ENCODE measurements at places on chromosomes 4 and X.

- H3K4me1 ChIP-seq = no peaks in the 10 kb centered on the region
- no peak for DNase-seq
- no peak overlapping the region for H3K4me3 ChIP-seq
- H3K27me3 ChIP-seq = no peaks in the 10 kb centered on the region
- no peaks in the 10 kb centered on the region for H3K36me3 ChIP-seq
Observed at GRCh38 chrX:101450961-101451360, 34.3 kb upstream of the ARMCX4 start.

GRCh38 chr4:8370835-8371595 lies 69.5 kb downstream of the ACOX3 start:
- H3K27me3 ChIP-seq = peaks cover 10% of the 10 kb centered on the region
- H3K4me3 ChIP-seq = no peak overlapping the region
- H3K27ac ChIP-seq = no peak overlapping the region
- H3K4me1 ChIP-seq = no peaks in the 10 kb centered on the region
- DNase-seq = no peak

GRCh38 chrX:40303256-40304077 lies 205.7 kb upstream of the BCOR start:
- no peak overlapping the region for H3K4me3 ChIP-seq
- no peak overlapping the region for H3K27ac ChIP-seq
- no peak for DNase-seq
- H3K27me3 ChIP-seq = no peaks in the 10 kb centered on the region
- H3K36me3 ChIP-seq = no peaks in the 10 kb centered on the region

GRCh38 chr4:142435599-142436235 lies 410.4 kb downstream of the INPP4B start:
- no peaks in the 10 kb centered on the region for H3K36me3 ChIP-seq
- no peak overlapping the region for H3K27ac ChIP-seq
- no peaks in the 10 kb centered on the region for H3K4me1 ChIP-seq
- no peak for DNase-seq
- no peak overlapping the region for H3K4me3 ChIP-seq

GRCh38 chrX:135697601-135698000 lies 15.8 kb upstream of the CT45A1 start:
- H3K36me3 ChIP-seq = no peaks in the 10 kb centered on the region
- no peak overlapping the region for H3K4me3 ChIP-seq
- no peaks in the 10 kb centered on the region for H3K4me1 ChIP-seq
- DNase-seq = no peak
- H3K27ac ChIP-seq = no peak overlapping the region

DNA sequence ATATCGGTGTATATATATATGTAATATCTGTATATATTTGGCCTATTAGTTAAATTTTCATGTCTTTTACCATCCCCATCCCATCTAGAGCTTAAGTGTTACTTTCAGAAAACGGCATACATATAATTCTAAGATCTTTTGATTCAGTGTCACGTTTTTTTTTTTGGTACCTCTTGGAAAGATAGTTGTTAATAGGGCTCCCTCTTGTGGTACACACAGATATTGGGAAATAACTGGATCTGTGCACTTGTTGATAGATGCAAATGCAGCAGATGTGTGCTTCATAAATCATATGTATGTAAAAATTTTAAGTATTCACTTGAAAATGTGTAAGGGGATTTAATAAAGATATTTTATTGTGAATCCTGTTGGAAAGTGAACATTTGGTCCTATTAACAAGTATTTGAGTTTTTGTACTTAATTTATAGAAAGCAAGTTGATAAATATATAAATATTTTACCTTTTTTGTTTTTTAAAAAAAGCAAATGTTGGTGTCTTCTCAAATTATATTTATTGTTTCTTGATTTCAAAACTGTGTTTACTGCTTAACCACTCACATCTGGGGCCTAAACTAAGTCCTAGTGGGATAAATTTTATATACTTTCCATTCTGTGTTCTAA lies 74.7 kb downstream of the PAQR3 start:
- H3K27ac ChIP-seq = no peak overlapping the region
- DNase-seq = peak; percentile 38
- no peak overlapping the region for H3K4me3 ChIP-seq

DNA sequence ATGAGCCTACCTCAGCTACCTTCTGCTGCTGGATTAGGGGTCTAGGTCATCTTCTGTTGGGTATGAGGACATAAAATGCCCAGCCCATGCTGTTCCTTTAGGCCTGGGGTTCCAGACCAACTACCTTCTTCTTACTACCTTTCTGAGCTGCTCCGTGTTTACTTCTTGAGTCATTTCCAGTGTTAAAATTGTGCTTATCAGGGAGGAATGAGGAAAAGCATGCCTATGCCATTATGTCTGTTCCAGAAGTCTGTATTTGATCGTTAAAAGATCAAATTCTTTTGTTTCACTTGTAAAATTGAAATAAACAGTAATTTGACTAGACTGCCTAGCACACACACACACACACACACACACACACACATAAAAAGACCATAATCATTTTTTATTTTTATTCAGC lies 1912.7 kb upstream of the TENM3 start:
- DNase-seq = no peak
- no peaks in the 10 kb centered on the region for H3K27me3 ChIP-seq
- no peaks in the 10 kb centered on the region for H3K4me1 ChIP-seq
- no peak overlapping the region for H3K4me3 ChIP-seq
- H3K27ac ChIP-seq = no peak overlapping the region

- DNase-seq = no peak
- no peaks in the 10 kb centered on the region for H3K27me3 ChIP-seq
- no peak overlapping the region for H3K4me3 ChIP-seq
- no peak overlapping the region for H3K27ac ChIP-seq
- H3K36me3 ChIP-seq = no peaks in the 10 kb centered on the region
Observed at GRCh38 chrX:10239611-10240064, 82.9 kb downstream of the CLCN4 start.

DNA sequence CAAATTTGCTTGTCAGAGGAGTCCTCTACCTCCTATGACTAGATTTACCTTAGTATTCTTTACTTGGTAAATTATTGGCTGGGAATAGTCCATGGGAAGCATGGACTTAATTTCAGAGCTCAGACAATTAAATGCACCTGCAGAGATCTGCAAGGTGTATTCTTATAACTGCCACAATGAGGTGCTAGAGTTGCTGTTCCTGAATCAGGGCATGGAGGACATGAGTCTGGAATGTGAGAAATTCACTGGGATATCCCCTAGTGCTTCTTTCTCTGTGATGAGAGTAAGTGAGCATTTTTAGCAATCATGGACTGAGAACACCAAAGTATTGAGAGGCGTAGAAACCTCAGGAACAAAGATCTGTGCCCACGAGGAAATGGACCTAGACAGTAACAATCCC lies 32.9 kb upstream of the GRID2 start:
- no peak for DNase-seq
- no peaks in the 10 kb centered on the region for H3K36me3 ChIP-seq
- H3K27me3 ChIP-seq = no peaks in the 10 kb centered on the region
- no peaks in the 10 kb centered on the region for H3K4me1 ChIP-seq
- H3K27ac ChIP-seq = no peak overlapping the region
- no peak overlapping the region for H3K4me3 ChIP-seq

DNA sequence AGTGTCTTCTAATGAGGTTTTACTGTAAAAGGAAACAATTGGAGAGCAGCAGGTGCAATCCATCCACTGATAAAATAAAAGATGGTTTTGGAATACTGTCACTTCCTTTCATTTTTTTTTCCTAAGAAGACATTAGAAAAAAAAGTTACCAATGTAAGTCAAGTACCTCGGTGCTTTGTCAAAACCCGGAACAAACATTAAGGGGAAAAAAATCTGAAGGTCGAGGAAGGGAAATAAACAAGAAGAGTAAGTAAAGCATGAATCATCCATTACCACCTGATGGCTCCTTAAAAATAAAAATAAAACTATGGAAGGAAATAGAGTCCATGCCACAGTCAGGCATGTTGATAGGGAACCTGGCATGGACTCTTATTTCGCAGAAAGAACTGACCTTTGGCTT lies 15.3 kb upstream of the XPNPEP2 start:
- no peak overlapping the region for H3K27ac ChIP-seq
- DNase-seq = no peak
- H3K4me1 ChIP-seq = peaks cover 6% of the 10 kb centered on the region
- H3K27me3 ChIP-seq = peaks cover 2% of the 10 kb centered on the region

DNA sequence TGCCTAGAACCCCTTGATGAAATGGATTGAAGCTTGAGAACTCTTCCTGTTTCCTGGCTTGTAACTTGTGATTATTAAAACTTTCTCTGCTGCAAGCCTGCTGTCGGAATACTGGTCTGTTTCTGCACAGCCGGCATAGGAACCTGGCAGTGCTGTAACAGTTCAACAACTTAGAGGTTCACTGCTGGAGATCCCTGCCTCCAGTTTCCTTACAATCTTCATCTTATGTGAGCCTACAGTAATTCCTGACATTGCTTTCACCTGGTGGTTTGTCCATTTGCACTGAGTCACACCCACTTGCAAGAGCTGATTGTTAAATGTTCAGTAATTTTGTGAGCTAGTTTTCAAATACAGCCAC lies 1.3 kb upstream of the SEPSECS start:
- no peaks in the 10 kb centered on the region for H3K27me3 ChIP-seq
- DNase-seq = peak; percentile 17
- H3K27ac ChIP-seq = peak overlapping the region; percentile 87
- H3K4me3 ChIP-seq = peak overlapping the region; percentile 57
- H3K36me3 ChIP-seq = peaks cover 7% of the 10 kb centered on the region
- peaks cover 10% of the 10 kb centered on the region for H3K4me1 ChIP-seq

GRCh38 chrX:47902161-47902560 lies 65.5 kb downstream of the ZNF81 start:
- H3K27me3 ChIP-seq = no peaks in the 10 kb centered on the region
- no peaks in the 10 kb centered on the region for H3K4me1 ChIP-seq
- no peaks in the 10 kb centered on the region for H3K36me3 ChIP-seq
- H3K27ac ChIP-seq = no peak overlapping the region
- H3K4me3 ChIP-seq = no peak overlapping the region
- no peak for DNase-seq

DNA sequence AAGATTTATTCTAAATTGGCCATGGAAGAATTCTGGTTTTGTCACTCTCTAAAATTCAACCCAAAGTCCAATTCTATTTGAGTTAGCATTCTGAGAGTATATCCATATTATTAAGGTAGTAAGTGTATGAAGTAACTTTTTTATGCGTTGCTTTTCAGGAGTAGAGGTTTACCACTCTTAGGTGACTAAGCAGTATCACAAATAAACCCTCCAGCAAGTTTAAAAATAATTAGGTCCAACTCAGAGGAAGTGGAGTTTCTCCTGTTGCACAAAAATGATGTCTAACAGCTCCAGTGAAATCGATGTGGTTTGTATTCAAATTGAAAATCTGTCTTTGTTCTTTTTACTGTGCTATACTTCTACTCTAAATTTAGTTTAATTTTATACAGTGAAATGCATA lies 6.6 kb downstream of the SCML1 start:
- H3K4me3 ChIP-seq = no peak overlapping the region
- H3K27me3 ChIP-seq = no peaks in the 10 kb centered on the region
- H3K4me1 ChIP-seq = no peaks in the 10 kb centered on the region
- no peaks in the 10 kb centered on the region for H3K36me3 ChIP-seq

GRCh38 chr4:138542191-138542776 lies 300.1 kb upstream of the SLC7A11 start:
- no peak for DNase-seq
- H3K27ac ChIP-seq = no peak overlapping the region
- H3K27me3 ChIP-seq = peaks cover 7% of the 10 kb centered on the region
- H3K36me3 ChIP-seq = no peaks in the 10 kb centered on the region

GRCh38 chr4:801436-802124 lies 24.3 kb downstream of the CPLX1 start:
- H3K4me3 ChIP-seq = no peak overlapping the region
- H3K27ac ChIP-seq = no peak overlapping the region
- peaks cover 4% of the 10 kb centered on the region for H3K27me3 ChIP-seq
- no peak for DNase-seq
- no peaks in the 10 kb centered on the region for H3K36me3 ChIP-seq

- no peak for DNase-seq
- H3K27me3 ChIP-seq = no peaks in the 10 kb centered on the region
- H3K36me3 ChIP-seq = no peaks in the 10 kb centered on the region
- no peaks in the 10 kb centered on the region for H3K4me1 ChIP-seq
Observed at GRCh38 chr4:8819019-8819418, 52.6 kb downstream of the HMX1 start.

Measured in K562 (cell line).